ENCODE measurements at places on chromosomes 12 and 14. TPM values are rescaled to one million over a fixed set of nuclear protein-coding genes. Genes with fewer than 3 reads are reported as not detected.

- no peak for DNase-seq
- no peaks in the 10 kb centered on the region for H3K4me1 ChIP-seq
- no peak overlapping the region for H3K27ac ChIP-seq
Measured at GRCh38 chr12:1777798-1778197, 42.6 kb upstream of the LRTM2 start.

GRCh38 chr12:101819467-101819866 lies 11.3 kb downstream of the GNPTAB start:
- no peak for DNase-seq
- H3K36me3 ChIP-seq: peaks cover 6% of the 10 kb centered on the region
- no peaks in the 10 kb centered on the region for H3K27me3 ChIP-seq
- H3K4me1 ChIP-seq: peaks cover 81% of the 10 kb centered on the region
- peak overlapping the region; percentile 9 for H3K27ac ChIP-seq

GRCh38 chr14:51342226-51342625 lies 102.2 kb downstream of the TMX1 start:
- DNase-seq: no peak
- H3K4me3 ChIP-seq: no peak overlapping the region
- H3K36me3 ChIP-seq: peaks cover 5% of the 10 kb centered on the region
- no peaks in the 10 kb centered on the region for H3K27me3 ChIP-seq
- H3K4me1 ChIP-seq: no peaks in the 10 kb centered on the region

GRCh38 chr12:96587691-96588090 lies 98.3 kb downstream of the CFAP54 start:
- peaks cover 12% of the 10 kb centered on the region for H3K27me3 ChIP-seq
- no peak overlapping the region for H3K27ac ChIP-seq
- H3K36me3 ChIP-seq: no peaks in the 10 kb centered on the region
- no peak overlapping the region for H3K4me3 ChIP-seq

- H3K27me3 ChIP-seq: no peaks in the 10 kb centered on the region
- no peaks in the 10 kb centered on the region for H3K4me1 ChIP-seq
- no peak for DNase-seq
- no peak overlapping the region for H3K27ac ChIP-seq
- no peak overlapping the region for H3K4me3 ChIP-seq
- no peaks in the 10 kb centered on the region for H3K36me3 ChIP-seq
Measured at GRCh38 chr12:106815741-106816140, 41.3 kb downstream of the RIC8B start.

DNA sequence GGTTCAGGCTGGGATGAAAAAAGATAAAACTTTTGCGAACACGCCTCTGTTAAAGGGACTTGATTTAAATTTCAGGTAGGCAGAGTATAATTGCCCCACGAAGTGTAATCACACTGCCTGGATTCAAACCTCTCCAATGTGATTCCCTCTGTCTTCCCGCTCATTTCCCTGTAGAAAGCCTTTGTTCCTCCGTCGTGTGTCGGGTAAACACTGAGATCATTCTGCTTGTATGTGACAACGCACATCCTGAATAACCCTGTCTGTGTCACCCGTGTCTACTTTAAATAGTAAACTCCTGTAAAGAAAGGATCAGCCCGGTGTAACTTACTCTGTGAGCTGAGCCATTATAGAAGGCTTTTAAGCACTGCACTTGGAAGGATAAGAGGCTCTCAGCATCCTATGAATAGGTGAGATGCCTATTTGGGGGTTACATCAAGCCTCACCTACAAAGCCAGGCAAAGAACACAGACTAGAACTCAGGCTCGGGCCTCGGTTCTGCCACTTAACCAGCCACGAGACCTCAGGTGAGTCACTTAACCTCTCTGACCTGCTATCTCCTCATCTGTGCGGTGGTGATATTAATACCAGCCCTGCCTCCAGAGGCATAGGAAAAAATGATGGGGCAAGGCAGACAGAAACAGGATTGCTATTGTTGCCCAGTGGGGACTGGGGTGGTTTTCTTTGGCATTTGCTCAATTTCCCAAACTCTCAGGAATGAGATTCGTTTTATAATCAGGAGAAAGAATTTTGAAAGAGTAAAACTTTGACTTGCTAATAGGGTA lies 74.2 kb downstream of the RBM19 start:
- H3K27me3 ChIP-seq: no peaks in the 10 kb centered on the region
- H3K4me3 ChIP-seq: no peak overlapping the region
- DNase-seq: no peak
- H3K27ac ChIP-seq: no peak overlapping the region
- peaks cover 10% of the 10 kb centered on the region for H3K4me1 ChIP-seq
- peaks cover 13% of the 10 kb centered on the region for H3K36me3 ChIP-seq

DNA sequence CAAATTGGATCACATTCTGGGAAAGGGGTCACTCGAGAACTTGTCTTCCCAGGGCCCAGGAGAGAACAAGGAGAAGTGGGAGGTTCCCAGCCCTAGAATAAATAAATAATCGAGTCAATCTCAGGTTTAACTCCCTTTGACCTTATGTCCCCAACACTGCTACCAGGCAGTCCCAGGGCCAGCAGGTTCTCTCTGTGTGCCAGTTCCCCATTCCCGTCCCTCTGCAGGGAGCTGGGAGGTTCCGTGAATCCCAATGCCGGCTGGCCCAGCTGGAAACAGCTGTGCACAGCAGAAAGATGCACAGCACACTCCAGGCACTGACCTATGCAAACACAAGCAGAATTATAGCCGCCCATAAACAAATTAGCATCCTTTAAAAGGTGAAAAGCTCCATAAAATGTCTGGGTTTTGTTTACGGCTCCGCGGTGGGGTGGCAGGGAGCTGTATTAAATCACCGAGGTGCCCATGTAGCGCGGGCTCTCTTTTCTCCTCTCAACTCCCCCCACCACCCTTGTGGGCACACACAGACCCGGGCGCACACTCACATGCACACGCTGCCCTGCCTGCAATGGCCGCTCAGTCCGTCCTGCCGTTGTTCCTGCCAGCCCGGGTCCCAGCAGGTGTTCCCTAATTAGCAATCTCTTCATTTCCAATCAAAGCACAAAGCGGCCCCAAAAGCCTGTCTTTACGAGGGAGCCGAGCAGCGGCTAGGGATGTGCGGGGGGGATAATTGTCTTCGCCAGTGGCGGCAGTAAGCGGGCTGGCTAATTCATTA lies 46.6 kb upstream of the ESRRB start:
- H3K4me3 ChIP-seq: no peak overlapping the region
- no peaks in the 10 kb centered on the region for H3K4me1 ChIP-seq
- DNase-seq: no peak

GRCh38 chr12:64672925-64673409 lies 62.7 kb downstream of the RASSF3 start:
- peaks cover 92% of the 10 kb centered on the region for H3K4me1 ChIP-seq
- H3K27me3 ChIP-seq: no peaks in the 10 kb centered on the region

- no peaks in the 10 kb centered on the region for H3K36me3 ChIP-seq
- H3K4me3 ChIP-seq: no peak overlapping the region
- H3K27me3 ChIP-seq: no peaks in the 10 kb centered on the region
- DNase-seq: no peak
Measured at GRCh38 chr12:46574847-46575246, 202.3 kb upstream of the SLC38A2 start.

DNA sequence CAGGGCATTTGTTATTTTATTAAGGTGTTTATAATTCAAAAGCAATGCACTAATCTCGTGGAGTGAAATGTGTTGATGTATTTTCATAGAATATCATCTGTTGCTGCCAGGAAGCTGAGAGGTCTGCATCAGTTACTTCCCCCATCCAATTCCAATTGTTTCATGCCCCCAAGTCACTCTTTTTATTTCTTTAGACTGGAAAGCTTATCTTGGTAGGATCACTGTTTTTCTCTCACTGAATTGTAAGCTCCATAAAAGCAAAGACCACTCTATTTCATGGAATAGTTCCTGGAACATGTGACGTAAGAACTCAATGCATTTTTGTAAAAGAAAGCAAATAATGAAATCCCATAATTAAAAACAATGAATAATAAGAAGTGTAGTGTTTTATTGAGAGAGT lies 420.2 kb downstream of the TRHDE start:
- H3K27ac ChIP-seq: no peak overlapping the region
- no peak overlapping the region for H3K4me3 ChIP-seq
- no peaks in the 10 kb centered on the region for H3K27me3 ChIP-seq

- H3K27me3 ChIP-seq: no peaks in the 10 kb centered on the region
- H3K36me3 ChIP-seq: peaks cover 40% of the 10 kb centered on the region
- H3K27ac ChIP-seq: peak within 1 kb of the TSS; percentile 100
- peak within 1 kb of the TSS; percentile 100 for H3K4me3 ChIP-seq
- H3K4me1 ChIP-seq: peaks cover 57% of the 10 kb centered on the region
Measured at GRCh38 chr12:9760699-9761418, at the start of gene CD69. TSS of gene CD69 (minus strand) at chr12:9760901. CDS start at chr12:9760820, 81 bp downstream.

DNA sequence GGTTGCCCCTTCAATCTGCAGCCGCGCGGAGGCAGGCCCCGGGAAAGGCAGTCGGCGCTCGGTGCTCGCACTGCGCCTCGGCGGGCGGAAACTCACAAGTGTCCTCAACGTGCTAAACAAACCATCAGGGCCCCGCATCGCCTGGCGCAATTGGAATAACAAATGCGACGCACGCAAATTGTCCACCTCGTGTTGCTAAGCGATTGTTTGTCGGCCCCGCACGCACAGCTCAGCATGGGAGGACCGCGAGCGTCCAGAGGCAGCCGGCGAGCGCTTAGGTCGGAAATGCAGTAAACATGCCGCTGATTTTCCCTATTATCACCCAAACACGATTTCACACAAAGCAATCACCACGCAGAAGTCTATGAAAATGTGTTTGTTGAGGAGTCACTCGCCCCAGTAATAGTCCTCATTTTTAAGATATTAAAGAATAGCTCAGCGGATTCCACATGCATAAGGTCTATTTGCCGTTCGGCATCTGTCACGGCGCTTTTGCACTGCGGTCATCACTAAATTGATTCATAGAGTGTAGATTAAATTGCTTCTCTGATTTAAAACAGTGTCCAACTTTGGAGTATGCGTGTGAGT lies 3.2 kb upstream of the GSC start:
- peak overlapping the region; percentile 84 for H3K27ac ChIP-seq
- no peak for DNase-seq
- H3K4me3 ChIP-seq: no peak overlapping the region
- H3K4me1 ChIP-seq: peaks cover 27% of the 10 kb centered on the region

DNA sequence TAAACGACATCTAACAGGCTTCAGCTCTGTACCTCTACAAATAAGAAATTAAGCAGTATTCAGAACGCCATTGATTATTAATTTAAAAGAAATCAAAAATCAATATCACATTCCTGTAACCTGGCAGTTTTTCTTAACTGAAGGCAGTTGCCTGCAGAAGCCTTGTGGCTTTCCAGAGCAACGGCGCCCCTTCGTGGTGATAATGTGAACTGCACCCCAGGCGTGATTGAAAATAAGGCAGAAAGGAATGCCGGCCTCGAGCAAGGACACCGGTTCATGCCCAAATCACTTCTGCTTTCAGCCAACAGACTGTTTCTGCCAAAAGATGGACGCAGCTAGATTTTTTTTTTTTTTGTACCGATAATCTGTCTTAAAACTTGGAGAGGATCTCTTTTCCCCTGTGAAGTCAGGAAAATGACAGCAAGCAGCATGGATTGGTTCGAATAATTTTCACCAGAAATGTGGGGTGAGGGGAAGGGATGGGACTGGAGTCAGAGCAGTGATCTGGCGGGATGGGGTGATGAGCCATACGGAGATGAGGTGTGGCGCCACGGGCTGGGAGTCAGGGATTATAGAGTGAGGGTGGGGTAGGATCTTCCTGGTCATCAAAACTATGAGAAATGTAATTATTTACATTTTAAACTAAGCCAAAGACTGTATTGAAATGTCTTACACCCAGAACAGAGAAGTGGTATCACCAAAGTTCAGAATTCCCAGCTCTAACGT lies 473.0 kb downstream of the DPF3 start:
- peaks cover 2% of the 10 kb centered on the region for H3K36me3 ChIP-seq
- peaks cover 7% of the 10 kb centered on the region for H3K4me1 ChIP-seq
- DNase-seq: peak; percentile 74

GRCh38 chr12:31117203-31118011 lies 43.7 kb downstream of the DDX11 start:
- peaks cover 6% of the 10 kb centered on the region for H3K4me1 ChIP-seq
- peaks cover 5% of the 10 kb centered on the region for H3K27me3 ChIP-seq
- peak overlapping the region; percentile 84 for H3K4me3 ChIP-seq

Gene TCL1B
- total RNA-seq: not detected

Gene KRT85
- not detected for total RNA-seq

Gene TPH2
- total RNA-seq: not detected

Gene TAPBPL
- total RNA-seq: 29.6 TPM

Gene HOXC13
- total RNA-seq: not detected

Data from activated T-cell treated with anti-CD3 and anti-CD28 coated beads, Interleukin-2, amount 50 U/mL, for 72 hours (primary cell).